ENCODE measurements at places on chromosomes 7 and 10.

- no peak for DNase-seq
These were observed 6.8 kb upstream of the NODAL start for GRCh38 chr10:70448236-70448635.

- DNase-seq, result no peak
These were observed 13.6 kb downstream of the OPTN start for GRCh38 chr10:13113544-13113943.

- DNase-seq, result no peak
These were observed 3.4 kb upstream of the ZNF503 start for GRCh38 chr10:75404815-75405597.

- no peak for DNase-seq
These were observed 24.3 kb downstream of the RBM20 start for GRCh38 chr10:110668443-110668842.

DNA sequence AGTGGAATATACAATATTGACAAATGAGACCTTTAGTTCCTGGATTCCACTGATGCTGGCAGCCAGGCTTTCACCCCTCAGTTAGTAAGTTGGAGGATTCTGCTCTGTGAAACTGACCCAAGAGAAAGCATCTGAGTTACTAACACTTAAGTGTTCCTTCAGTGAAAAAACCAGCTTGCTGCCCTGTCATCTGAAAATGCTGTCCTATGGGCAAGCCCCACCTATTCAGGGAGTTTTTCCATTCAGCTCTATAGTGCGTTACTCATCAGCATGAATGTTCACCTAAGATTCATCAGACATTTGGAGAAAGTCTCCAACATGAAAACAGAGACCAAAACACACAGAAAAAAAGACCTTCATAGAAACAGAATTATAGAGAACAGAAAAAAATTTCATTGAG lies 37.9 kb downstream of the PRPF18 start:
- no peak for DNase-seq

DNA sequence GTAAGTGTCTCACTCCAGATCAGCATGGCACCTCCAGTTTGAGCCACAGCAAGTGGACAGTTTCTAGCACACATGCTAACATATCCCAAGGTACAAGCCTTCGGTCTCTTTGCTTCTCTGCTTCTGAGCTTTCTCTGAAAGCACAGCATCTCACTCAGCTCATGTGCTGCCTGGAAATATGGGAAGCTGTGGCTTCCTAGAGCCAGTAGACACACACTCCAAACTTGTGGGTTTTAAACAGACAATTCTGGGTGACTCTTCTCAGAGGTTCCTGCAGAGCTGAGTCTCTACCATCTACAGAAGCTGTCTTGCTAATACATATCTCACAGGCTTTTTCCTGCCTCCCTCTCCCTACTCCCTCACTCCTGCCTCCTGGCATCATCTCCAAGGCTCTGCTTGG lies 23.9 kb upstream of the TMEM273 start:
- DNase-seq, result no peak

- DNase-seq, result no peak
These were observed 55.2 kb downstream of the GLRX3 start for GRCh38 chr10:130191380-130191779.

- no peak for DNase-seq
These were observed 63.5 kb downstream of the LHPP start for GRCh38 chr10:124524991-124525653.

GRCh38 chr10:77604941-77605351 lies 32.7 kb downstream of the KCNMA1 start:
- DNase-seq, result no peak

DNA sequence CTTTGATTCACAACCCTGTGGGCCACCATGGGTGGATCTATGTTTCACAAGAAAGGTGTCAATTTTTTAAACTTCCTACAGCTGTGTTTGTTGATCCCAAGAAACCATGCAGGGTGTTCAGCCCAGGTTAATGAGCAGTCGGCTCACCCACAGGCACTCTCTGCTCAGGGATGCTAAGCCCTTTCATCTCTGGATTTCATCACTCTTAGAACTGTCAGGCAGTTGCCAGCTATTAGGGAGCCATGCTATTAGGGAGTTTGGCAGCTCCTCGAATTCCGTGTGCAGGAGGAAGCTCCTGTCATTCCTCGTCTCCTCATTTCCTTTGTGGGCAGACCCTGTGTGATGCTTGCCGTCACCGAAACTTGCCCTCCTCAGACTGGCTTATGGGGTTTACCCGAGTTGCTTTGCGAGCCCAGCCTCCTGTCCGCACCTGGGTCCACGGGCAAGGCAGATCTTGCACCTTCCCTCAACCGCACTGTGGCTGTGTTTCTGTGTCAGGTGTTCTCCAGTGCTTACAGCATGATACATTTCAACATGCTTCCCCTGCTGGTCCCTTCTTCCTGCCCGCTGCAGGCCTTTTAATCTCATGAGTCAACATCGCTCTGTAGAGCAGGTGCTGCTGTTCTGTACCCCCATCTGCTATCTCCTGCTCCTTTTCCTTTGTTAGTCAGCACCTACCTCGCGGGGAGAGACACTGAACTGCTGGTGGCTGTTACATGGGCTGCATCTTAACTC lies 509.8 kb downstream of the SUGCT start:
- no peak for DNase-seq

GRCh38 chr7:10913457-10913856 lies 60.2 kb upstream of the PHF14 start:
- no peak for DNase-seq

DNA sequence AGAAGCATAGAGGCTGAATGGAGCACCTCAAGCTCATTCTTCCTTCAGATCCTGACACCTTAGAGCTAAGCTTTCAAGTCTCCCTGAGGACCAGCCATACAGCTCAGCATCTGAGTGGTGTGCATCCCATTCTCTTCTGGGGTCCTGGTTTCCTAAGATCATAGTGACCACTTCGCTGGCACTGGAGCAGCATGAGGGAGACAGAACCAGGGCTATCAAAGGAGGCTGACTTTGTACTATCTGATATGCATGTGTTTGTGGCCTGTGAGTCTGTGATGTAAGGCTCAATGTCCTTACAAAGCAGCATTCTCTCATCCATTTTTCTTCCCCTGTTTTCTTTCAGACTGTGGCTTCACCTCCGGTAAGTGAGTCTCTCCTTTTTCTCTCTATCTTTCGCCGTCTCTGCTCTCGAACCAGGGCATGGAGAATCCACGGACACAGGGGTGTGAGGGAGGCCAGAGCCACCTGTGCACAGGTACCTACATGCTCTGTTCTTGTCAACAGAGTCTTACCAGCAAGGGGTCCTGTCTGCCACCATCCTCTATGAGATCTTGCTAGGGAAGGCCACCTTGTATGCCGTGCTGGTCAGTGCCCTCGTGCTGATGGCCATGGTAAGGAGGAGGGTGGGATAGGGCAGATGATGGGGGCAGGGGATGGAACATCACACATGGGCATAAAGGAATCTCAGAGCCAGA lies 31.0 kb downstream of the PRSS2 start:
- no peak for DNase-seq
